ENCODE measurements at places on chromosomes 5 and 9. TPM values are rescaled to one million over a fixed set of nuclear protein-coding genes. Genes with fewer than 3 reads are reported as not detected.

- DNase-seq: peak; percentile 20
Measured at GRCh38 chr9:98142182-98142907, 23.3 kb upstream of the TRIM14 start.

DNA sequence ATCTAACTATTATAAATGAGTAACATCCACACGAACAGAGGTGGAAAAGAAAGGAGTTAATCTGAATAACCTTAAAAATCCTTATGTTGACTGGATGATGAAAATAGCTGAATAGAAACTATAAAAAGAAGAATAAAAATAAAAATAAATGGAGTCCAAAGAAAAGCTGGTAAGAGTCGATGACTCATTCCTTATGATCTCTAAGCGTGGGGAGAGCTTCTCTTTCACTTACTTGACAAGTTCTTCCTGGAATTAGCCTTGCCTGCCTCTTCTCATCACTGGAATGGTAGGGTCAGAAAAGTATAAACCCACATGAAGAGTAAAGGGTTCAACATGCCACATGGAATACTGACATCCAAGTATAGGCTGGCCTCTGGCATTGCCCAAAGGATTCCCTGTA, 477.0 kb upstream of the RGMB start:
- no peak for DNase-seq

DNA sequence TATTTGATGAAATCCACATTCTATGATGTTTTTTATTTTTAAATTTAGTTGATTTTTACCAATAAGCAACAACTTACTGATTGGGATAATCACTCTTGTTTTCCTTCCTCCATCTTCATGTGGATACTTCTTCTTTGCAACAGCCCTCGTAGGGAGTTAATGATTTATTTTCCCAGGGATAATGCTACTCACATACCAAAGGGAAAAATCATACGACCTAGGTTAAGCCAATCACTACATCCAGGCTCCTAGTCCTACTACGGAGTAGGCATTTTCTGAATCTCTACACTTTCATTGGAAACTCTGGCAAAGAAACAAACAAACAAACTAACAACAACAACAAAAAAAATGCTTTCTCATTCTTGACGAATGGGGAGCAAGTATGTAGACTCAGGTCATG, 663.4 kb downstream of the PTPRD start:
- no peak for DNase-seq

GRCh38 chr5:68838157-68838718, 255.6 kb upstream of the SLC30A5 start:
- no peak for DNase-seq

- DNase-seq: peak; percentile 88
Measured at GRCh38 chr5:32193591-32193990, 19.5 kb upstream of the GOLPH3 start.

GRCh38 chr5:159083548-159084452, 15.9 kb downstream of the EBF1 start:
- no peak for DNase-seq

Gene LRRC19
- total RNA-seq: not detected

Gene CXXC5
- 56.9 TPM for total RNA-seq

Gene GARIN3
- total RNA-seq: not detected

Gene CD274
- total RNA-seq: 14.7 TPM

Gene VAV2
- total RNA-seq: 4.1 TPM

Data from left ventricle myocardium inferior (tissue), 1 donor.